ENCODE measurements at places on chromosomes 16 and 17. TPM values are rescaled to one million over a fixed set of nuclear protein-coding genes. Genes with fewer than 3 reads are reported as not detected.

- peak overlapping the region; percentile 80 for H3K27ac ChIP-seq
- H3K4me1 ChIP-seq: peaks cover 48% of the 10 kb centered on the region
- peaks cover 5% of the 10 kb centered on the region for H3K36me3 ChIP-seq
- no peak overlapping the region for H3K4me3 ChIP-seq
- no peaks in the 10 kb centered on the region for H3K27me3 ChIP-seq
- no peak for DNase-seq
Measured at GRCh38 chr16:85005285-85006069, 5.9 kb downstream of the ZDHHC7 start.

DNA sequence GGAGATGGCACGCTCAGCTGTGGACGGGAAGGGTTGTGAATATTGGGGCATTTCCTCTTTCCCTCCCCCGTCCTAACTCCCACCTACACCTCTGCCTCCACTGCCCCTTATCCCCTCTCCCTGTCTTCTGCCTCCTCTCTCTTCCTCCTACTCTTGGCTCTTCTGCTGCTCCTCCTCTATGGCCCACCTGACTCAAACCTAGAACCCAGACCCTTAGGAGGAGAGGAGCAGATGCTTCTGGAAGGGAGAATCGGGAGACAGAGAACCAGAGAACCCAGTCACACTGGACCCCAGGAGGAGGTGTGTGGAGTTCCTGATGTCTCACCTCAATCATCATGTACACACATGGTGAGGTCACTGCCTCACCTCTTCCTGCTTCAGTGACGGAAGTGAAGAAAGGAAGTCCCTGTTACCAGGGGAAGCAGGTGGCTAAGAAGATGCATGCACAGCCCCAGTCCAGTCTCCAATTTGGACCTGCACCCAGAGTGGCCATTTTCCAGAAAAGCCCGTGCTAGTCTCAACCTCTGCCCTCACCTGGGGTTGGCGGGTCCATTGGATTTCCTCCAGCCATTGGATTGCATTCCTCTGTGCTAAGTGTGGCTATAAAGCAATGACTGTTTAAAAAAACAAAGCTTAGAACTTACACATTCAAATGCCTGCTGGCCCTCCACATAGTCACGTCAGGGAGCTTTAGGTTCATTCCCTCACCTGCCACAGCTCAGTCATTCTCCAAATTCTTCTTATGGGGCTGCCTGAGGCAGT is 4.0 kb downstream of the RNF222 start:
- peak overlapping the region; percentile 72 for H3K4me3 ChIP-seq
- DNase-seq: no peak
- H3K27ac ChIP-seq: peak overlapping the region; percentile 92
- H3K4me1 ChIP-seq: peaks cover 11% of the 10 kb centered on the region

- no peak for DNase-seq
- H3K4me3 ChIP-seq: no peak overlapping the region
- H3K4me1 ChIP-seq: no peaks in the 10 kb centered on the region
Measured at GRCh38 chr16:86381491-86381890, 128.8 kb upstream of the FOXF1 start.

DNA sequence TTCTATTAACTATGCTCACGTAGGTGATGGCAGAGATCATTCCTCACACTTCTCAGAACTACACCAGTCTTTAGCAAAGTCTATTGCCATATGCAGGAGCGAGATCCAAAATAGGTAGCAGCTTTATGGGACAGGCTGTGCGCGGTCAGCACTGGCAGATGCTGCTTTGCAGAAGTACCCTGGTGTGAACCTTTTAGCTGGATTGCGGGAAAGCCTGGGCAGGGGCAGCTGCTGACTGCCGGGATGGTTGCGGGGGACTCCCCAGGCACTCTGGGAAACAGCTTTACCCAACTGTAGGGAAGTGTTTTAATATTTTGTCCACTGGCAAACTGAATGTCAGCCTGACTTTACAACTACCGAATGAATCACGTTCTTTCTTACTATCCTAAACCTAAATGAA is 251.3 kb downstream of the HS3ST3A1 start:
- H3K27me3 ChIP-seq: peaks cover 10% of the 10 kb centered on the region
- no peak for DNase-seq
- no peak overlapping the region for H3K4me3 ChIP-seq
- no peaks in the 10 kb centered on the region for H3K36me3 ChIP-seq

DNA sequence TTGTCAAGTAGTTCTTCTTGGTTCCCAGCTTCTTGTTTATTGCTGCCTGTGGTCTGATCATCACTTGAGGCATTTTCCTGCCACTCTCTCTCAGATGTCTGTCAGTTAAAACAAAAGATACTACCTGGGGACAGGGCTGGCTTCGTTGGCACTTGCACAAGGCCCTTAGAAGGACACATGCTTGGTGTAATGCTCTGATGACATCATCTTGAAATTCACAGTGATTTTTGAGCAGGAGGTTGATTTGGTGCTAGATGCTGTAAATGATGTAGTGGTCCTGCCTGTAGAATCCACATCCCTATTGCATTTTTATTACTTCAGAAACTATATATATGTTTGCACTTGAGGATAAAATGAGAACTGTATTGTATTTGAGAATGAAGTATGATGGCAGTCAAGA is 210.3 kb downstream of the LGALS9B start:
- no peaks in the 10 kb centered on the region for H3K4me1 ChIP-seq
- H3K36me3 ChIP-seq: peaks cover 9% of the 10 kb centered on the region
- H3K4me3 ChIP-seq: no peak overlapping the region
- no peaks in the 10 kb centered on the region for H3K27me3 ChIP-seq

DNA sequence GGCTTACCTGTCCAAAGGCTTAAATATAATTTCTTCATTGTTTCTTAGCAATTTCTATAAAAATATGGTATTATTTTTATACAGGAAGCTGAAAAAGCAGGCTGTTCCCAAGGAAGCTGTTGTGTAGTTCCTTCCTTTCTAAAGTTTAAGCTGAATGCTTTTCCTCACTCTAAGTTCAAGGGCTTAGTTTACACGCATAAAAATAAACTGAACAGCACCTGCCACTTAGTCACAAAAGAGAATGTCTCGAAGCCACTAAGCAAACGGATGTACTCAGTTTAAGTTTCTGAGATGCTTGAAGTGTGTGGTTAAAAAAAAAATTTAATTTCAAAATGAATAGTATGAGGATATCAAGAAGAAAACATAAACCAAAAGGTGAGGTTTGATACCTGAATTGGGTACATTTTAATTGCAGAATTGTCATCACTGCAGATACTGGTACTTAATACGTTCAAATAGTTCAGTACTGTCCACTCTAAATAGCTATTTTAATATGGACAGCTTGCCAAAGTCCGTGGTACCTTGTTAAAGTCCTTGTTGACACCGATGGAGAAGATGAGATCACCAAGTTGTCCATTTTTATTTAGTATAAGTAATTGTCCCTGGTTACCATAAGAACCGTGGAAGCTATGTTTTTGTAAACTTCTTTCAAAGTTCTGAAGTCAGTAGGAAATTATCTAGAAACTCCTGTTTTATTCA is 38.1 kb downstream of the MRTFB start:
- H3K4me1 ChIP-seq: peaks cover 35% of the 10 kb centered on the region
- peaks cover 3% of the 10 kb centered on the region for H3K36me3 ChIP-seq
- H3K27me3 ChIP-seq: no peaks in the 10 kb centered on the region
- no peak for DNase-seq
- no peak overlapping the region for H3K4me3 ChIP-seq
- H3K27ac ChIP-seq: no peak overlapping the region

- no peak overlapping the region for H3K27ac ChIP-seq
- DNase-seq: no peak
- H3K36me3 ChIP-seq: peaks cover 6% of the 10 kb centered on the region
- H3K27me3 ChIP-seq: no peaks in the 10 kb centered on the region
- H3K4me1 ChIP-seq: peaks cover 2% of the 10 kb centered on the region
- no peak overlapping the region for H3K4me3 ChIP-seq
Measured at GRCh38 chr17:540631-541030, 174.0 kb downstream of the VPS53 start.

DNA sequence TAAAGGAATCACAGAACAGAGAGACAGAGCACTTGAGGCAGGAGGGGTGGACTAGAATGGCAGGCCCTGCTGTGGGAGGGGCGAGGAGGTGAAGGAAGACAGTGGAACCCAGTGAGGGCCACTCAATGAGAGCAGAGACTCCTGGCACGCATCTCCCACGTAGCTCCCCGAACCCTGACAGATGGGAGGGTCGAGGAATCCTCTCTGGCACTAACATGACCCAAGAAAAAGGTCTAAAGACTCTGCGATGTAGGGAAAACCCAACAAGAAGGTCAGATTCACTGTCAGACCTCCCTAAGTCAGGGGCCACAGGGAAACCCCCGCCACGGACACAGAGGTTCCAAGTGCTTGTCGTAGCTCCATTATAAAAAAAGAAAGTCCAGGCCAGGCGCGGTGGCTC is 15.0 kb downstream of the ZDHHC7 start:
- no peak for DNase-seq
- H3K36me3 ChIP-seq: peaks cover 6% of the 10 kb centered on the region
- peaks cover 20% of the 10 kb centered on the region for H3K4me1 ChIP-seq
- no peaks in the 10 kb centered on the region for H3K27me3 ChIP-seq
- peak overlapping the region; percentile 77 for H3K27ac ChIP-seq
- H3K4me3 ChIP-seq: no peak overlapping the region

DNA sequence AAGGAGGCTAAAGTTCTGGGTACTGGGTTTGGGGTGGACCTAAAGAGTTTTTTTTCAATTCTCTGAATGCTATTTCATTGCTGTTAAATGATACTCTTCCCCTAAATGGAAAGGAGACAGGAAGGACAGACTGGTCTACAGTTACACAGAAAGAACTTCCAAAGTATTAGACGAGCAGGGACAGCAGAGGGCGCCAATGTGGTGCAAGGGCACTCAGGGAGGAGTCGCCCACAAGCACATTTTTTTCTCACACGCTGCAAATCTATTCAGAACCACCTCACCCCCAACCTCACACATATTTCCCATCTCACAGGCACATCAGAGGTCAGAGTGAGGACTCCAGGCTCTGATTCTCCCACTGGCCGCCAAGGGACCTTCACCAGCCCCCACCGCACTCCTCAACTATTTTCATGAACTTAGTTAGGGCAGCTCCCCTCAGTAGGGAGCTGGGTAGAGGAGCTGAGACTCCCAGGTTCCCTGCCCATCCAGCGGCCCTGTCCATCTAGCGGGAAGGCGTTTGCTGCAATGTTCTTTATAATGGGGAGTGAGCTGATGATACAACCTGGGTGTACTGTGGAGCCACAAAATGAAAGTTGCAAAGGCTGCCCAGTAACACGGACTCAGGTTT is 6.8 kb upstream of the CA4 start:
- peak; percentile 45 for DNase-seq
- H3K27me3 ChIP-seq: peaks cover 94% of the 10 kb centered on the region
- H3K36me3 ChIP-seq: peaks cover 3% of the 10 kb centered on the region
- no peak overlapping the region for H3K4me3 ChIP-seq

GRCh38 chr17:7959503-7960253 is 27.7 kb downstream of the CNTROB start:
- no peak for DNase-seq
- no peak overlapping the region for H3K4me3 ChIP-seq
- peaks cover 20% of the 10 kb centered on the region for H3K27me3 ChIP-seq

- DNase-seq: no peak
- no peak overlapping the region for H3K4me3 ChIP-seq
Measured at GRCh38 chr16:67212766-67213165, 13.8 kb downstream of the ELMO3 start.

- H3K27me3 ChIP-seq: no peaks in the 10 kb centered on the region
- H3K4me1 ChIP-seq: peaks cover 24% of the 10 kb centered on the region
- DNase-seq: no peak
- peak overlapping the region; percentile 56 for H3K4me3 ChIP-seq
Measured at GRCh38 chr17:29612404-29613280, 10.1 kb downstream of the CORO6 start.

The PRAC1 gene
- total RNA-seq: not detected

The ASB16 gene
- total RNA-seq: not detected

The EIF4A3 gene
- total RNA-seq: 92.2 TPM

The PTX4 gene
- total RNA-seq: not detected

The CNGB1 gene
- not detected for total RNA-seq

Data from T-helper 17 cell (primary cell).